ENCODE measurements at places on chromosomes 3 and 15. TPM values are rescaled to one million over a fixed set of nuclear protein-coding genes. Genes with fewer than 3 reads are reported as not detected.

GRCh38 chr3:42051384-42052131 lies 39.6 kb upstream of the TRAK1 start:
- no peak for DNase-seq

DNA sequence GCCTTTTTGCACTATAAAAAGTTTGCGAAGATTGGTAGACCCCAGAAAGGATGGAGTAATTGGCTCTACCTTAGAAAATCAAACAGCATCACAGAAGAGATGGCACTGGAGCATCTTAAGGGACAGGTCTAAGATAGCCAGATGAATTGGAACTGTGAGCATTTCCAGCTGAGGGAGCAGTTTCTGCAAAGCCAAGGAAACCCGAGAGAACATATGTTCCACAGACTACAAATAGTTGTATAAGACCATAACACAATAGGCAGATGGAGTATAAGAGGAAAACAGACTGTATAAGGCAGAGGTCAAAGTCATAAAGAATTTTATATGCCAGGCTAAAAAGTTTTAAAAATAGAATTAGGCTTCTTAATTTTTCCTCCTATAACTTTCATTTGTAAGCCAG lies 46.0 kb downstream of the TSC22D2 start:
- DNase-seq, result no peak

DNA sequence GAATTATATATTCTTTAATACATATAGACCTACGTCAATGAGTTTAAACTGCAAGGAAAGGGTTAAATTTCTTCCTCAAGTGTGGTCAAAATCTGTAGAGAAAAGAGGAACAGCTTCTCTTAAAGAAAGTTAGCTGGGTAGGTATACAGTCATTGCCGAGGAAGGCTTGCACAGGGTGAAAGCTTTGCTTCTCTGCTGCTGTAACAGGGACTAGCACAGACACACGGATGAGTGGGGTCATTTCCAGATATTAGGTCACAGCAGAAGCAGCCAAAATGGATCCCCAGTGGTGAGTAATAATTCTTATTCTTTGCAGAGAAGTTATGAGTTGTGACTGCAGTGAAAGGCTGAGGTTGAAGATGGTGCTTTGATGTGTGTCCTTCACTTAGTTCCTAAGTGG lies at the start of gene CD86:
CD86 (plus strand) TSS at position 148 of the 400 bp plus-strand sequence; CDS start at position 276, 128 bp downstream.
- no peak for DNase-seq

DNA sequence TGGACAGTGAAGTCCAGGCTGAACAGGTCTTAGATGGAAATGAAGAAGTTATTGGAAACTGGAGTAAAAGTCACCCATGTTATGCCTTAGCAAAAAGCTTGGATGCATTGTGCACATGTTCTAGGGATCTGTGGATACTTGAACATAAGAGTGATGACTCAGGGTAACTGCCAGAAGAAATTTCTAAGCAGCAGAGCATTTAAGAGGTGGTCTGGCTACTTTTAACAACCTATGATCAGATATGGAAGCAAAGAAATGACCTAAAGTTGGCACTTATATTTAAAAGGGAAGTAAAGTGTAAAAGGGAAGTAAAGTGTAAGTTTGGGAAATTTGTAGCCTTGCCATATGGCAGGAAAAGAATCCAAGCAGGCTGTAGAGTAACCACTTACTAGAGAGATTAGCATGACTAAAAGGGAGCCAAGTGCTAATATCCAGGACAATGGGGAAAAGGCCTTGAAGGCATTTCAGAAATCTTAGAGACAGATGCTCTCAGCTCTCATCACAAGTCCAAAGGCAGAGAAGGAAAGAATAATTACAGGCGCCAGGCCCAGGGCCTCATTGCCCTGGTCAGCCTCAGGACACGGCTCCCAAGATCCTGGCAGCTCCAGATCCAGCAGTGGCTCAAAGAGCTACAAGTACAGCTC lies 73.9 kb upstream of the KCNH8 start:
- DNase-seq, result no peak

- no peak for DNase-seq
Observed at GRCh38 chr15:95656595-95656994, 673.9 kb upstream of the NR2F2 start.

- no peak for DNase-seq
Observed at GRCh38 chr3:193030276-193030675, 112.6 kb upstream of the MB21D2 start.

- DNase-seq, result no peak
Observed at GRCh38 chr15:41105348-41106334, 10.4 kb downstream of the INO80 start.

GRCh38 chr3:80769683-80770082 lies 991.8 kb downstream of the GBE1 start:
- DNase-seq, result no peak

DNA sequence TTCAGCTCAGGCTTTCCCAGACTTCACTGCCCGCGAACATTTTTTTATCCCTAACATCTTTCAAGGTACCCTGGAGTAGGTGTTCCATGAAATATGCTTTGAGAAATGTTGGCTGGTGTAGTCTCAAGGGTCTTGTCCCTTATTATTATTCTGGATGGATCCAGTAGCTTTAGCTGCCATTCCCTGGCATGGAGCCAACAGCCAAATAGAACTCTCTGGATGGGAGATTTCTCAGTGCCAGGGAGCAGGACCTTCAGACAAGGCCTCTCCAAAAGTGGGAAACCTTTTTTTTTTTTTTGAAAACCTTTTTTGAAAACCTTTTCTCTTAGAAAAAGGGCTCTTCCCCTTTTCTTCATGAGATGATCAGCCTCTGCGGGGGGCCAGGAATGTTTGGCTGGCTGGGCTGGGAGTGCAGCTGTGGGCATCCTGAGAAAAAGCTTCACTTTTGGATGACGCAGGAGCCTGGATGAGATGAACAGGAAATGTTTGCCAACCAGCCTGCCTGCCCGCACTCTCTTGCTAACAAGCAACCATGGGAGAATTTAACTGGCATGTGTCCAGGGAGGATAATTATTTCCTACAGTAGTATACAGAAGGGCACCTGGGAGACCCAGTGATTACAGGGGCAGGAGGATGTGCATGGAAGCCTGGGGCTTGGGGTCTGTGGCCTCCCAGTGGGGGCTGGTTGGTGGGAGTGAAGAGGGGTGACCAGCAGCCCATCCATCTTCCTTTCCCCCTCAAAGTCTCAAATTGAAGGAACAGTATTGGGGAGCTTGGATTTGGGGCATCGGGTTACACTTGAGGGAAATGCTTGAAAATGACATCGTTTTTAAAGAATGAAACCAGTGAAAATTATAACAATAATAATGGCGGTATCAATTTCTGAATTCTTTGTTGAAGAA lies 109.1 kb upstream of the LRIG1 start:
- DNase-seq, result no peak

DNA sequence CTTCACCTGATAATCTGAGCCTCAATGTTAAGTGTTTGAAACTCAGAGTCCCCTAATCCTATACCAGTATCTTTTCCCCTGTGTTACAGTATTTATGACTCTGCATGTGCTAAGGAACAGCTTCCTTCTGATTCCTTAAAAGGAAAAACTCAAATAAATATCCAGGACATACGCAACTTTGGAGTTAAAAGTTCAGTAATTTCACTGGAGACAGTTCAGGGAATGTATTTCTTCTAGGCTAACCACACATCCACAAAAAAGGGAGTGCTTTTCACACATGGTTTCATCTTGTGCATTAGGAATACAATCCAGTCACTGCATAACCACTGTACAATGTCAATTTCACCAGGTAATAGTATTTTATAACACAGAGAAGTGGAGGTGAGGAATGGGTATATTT lies 31.0 kb downstream of the PGBD4 start:
- DNase-seq, result no peak

- no peak for DNase-seq
Observed at GRCh38 chr15:57537072-57537471, 54.6 kb upstream of the MYZAP start.

DNA sequence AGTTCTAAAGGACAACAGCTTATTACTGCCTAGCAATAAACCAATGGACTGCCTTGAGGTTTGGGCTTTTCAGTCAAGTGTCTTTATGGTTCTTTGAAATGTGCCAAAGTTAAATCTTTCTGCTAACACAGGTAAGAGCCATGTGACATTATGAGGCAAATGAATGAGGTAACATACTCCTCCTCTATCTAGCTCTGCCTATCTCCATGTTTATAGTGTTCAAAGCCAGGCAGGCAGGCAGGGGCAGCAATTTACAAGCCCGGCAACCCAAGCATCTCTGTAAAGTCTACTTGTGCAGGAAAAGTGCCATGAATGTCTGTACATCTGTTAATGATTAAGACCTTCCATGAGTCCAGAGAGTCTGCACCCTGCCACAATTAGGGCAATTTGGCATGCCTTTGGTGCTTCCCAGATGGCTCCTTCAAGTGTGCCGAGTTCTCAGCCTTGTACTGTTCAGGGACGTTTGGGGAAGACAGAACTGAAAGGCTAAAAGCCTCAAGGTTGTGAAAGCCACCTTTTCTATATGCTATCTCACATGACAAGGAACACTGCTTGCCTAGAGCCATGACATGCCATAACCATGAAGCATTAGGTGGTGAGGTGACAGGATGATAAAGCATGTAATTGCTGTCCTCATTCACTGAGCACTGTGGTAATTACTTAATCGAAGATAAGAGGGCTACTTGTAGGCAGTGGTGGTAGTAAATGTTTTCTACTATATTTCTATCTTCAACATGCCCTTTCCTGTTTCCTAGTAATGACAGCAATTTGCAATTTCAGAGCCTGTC lies 41.4 kb upstream of the EIF1B start:
- DNase-seq, result no peak

- no peak for DNase-seq
Observed at GRCh38 chr3:82053236-82053635, 291.8 kb upstream of the GBE1 start.

DNA sequence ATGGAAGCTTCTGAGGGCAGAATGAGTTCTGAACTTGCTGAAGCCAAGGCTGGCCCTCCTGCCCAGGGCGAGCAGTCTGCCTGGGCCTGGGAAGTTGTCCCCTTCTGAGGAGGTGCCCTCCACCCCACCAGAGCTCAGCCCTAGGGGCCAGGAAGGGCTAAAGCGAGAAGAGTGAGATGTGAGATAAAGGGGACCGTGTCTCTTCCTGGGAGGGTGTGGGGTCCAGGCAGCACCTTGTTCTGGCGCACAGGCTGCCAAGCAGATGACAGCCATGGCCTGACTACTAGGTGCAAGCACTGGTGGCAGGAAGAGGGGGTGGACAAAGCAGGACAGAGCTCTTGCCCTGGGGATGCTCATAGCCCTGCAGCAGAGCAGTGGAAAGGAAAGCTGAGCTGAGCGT lies 3.7 kb downstream of the PAK6 start:
- no peak for DNase-seq

- DNase-seq, result no peak
Observed at GRCh38 chr3:45910892-45911291, 24.5 kb downstream of the CCR9 start.

GRCh38 chr3:123239756-123240155 lies 38.0 kb downstream of the SEC22A start:
- DNase-seq, result no peak

DNA sequence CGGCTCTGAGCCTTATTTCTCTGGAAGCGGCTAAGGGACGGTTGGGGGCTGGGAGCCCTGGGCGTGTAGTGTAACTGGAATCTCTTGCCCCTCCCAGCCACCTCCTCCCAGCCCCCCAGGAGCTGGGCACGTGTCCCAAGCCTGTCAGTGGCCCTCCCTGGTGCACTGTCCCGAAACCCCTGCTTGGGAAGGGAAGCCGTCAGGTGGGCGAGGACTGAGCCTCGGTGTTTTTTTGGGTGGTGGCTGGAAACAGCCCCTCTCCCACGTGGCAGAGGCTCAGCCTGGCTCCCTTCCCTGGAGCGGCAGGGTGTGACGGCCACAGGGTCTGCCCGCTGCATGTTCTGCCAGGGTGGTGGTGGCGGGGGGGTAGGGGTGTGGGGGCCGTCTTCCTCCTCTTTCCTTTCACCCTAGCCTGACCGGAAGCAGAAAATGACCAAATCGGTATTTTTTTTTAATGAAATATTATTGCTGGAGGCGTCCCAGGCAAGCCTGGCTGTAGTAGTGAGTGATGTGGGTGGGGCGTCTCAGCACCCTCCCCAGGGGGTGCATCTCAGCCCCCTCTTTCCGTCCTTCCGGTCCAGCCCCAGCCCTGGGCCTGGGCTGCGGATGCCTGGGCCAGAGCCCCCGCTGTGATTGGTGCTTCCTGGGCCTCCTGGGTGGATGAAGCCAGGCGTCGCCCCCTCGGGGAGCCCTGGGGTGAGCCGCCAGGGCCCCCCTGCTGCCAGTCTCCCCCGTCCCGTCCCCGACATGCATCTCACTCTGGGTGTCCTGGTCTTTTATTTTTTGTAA lies 58.8 kb upstream of the GOLGA8A start:
- no peak for DNase-seq

- no peak for DNase-seq
Observed at GRCh38 chr15:30933293-30933692, 29.6 kb downstream of the FAN1 start.

- no peak for DNase-seq
Observed at GRCh38 chr3:176075491-176075890, 1121.8 kb downstream of the TBL1XR1 start.

- DNase-seq, result no peak
Observed at GRCh38 chr3:179512378-179512777, 50.3 kb upstream of the ACTL6A start.

GRCh38 chr3:50390508-50391224 lies 31.3 kb upstream of the TMEM115 start:
- no peak for DNase-seq

The ETV5 gene
- 0.65 TPM for total RNA-seq

The CCR8 gene
- total RNA-seq, result not detected

The TCAIM gene
- total RNA-seq, result 18.3 TPM

The HYAL2 gene
- 1.5 TPM for total RNA-seq

The LTF gene
- total RNA-seq, result not detected

The PRICKLE2 gene
- not detected for total RNA-seq

The GCNT3 gene
- not detected for total RNA-seq

The ATP13A5 gene
- total RNA-seq, result not detected

All from naive thymus-derived CD4-positive, alpha-beta T cell (primary cell).